ENCODE measurements at places on chromosomes 7 and 10.
A peak's percentile ranks its signal among the peaks of the same experiment; 100 is the strongest.

GRCh38 chr10:4981722-4982471, 18.7 kb downstream of the AKR1C1 start:
- DNase-seq: no peak

- no peak for DNase-seq
Observed at GRCh38 chr7:8018961-8019360, 50.4 kb downstream of the GLCCI1 start.

DNA sequence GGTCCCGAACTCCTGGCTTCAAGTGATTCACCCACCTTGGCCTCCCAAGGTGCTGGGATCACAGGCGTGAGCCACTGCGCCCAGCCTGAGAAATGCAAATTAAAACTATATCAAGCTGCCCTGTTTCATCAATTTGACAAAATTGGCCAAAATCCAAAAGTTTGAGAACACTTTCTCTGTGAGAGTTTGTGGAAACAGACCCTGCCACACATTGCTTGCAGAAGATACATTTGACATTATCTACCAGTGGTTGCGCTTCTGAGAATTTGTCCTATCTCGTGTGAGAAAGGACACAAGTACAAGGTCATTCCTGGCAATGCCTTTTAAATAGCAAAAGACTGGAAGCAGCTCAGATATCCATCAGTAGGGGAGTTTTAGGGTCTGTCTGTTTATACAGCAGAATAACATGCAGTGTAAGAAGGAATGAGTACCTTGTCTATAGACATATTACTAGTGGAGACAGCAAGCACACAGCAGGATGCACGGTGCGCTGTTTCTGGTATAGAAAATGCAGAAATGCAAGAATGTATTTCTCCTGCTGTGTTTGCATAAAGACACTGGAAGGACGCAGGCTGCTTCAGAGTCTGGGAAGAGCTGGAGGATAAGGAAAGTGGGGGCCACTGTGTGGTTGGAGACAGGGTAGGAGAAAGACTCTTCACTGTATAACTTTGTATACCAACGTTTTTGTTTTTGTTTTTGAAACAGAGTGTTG, 4.3 kb downstream of the LHPP start:
- DNase-seq: no peak

DNA sequence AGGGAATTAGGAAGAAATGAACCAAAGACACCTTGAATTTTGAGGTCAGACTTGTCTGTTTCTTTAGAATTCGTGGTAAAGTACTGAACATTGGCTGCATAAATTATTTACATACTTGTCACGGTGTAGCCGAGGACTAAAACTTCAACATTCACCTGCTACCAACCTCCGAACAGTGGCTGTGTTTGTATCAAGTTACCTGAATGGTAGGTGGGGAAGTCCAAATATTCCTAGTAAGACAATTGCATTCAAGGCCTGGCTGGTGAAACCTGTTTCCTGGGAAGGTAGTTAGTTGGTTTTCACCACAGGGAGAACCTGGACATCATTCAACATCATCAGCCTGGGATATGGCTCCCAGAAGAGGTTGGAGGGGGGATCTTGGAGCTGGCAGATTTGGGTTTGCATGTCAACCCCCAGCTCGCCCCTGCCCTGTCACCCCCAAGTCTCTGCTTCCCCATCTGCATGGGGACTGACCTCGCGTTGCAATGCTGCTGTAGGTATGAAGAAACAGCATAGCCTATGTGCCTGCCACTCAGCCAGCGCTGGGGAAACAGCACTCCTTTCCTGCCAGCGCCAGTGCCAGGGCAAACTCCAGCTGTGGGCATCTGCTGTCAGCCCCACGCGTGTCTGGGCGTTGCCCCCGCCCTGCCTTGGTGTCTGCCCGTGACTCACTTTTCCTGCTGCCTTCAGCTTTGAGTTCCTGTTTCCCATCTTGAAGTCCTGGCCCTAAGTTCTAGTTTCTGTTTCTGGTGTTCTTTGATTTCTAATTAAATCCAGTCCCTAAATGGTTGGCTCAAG, 12.7 kb upstream of the LARP4B start:
- peak; percentile 61 for DNase-seq

Data from activated CD4-positive, alpha-beta T cell treated with anti-CD3 and anti-CD28 coated beads for 4 hours (primary cell).